Muscle of leg (tissue), 16 donors: ENCODE measurements at places on chromosomes 6 and 20. TPM values are rescaled to one million over a fixed set of nuclear protein-coding genes. Genes with fewer than 3 reads are reported as not detected.
A peak's percentile ranks its signal among the peaks of the same experiment; 100 is the strongest.

- no peak overlapping the region for H3K27ac ChIP-seq
- DNase-seq = no peak
- no peaks in the 10 kb centered on the region for H3K36me3 ChIP-seq
- no peak overlapping the region for H3K4me3 ChIP-seq
Observed at GRCh38 chr20:18971121-18971520, 157.5 kb downstream of the SCP2D1 start.

DNA sequence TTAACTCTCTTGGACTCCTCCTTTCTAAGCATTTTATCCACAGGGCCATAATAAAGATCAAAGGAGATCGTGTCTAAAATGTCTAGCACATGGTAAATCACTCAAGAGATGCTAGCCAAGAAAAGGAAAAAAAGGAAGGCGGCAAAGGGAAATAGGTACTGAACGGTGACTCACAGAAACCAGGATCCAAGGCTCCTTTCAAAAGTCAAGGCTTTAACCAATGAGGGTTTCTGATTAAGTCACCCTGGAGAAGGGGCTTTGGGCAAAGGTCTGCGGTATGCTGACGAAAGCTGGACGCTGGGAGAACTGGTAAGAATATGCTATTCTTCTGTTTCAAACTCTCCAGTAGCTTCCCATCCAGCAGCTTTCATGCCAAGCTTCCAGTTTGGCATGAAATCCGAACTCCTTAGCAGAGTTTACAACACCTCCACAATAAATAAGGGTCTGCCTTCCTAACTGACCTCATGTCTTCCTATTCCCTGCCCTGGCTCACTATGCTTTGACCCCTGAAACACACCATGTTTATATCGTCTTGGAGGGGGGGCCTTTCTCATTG lies 1.0 kb downstream of the TOMM34 start:
- peaks cover 9% of the 10 kb centered on the region for H3K4me1 ChIP-seq
- peak; percentile 58 for DNase-seq
- H3K36me3 ChIP-seq = peaks cover 26% of the 10 kb centered on the region
- H3K27ac ChIP-seq = no peak overlapping the region
- H3K4me3 ChIP-seq = peak overlapping the region; percentile 62

GRCh38 chr6:43740321-43740960 lies 29.6 kb upstream of the VEGFA start:
- no peaks in the 10 kb centered on the region for H3K27me3 ChIP-seq
- no peak overlapping the region for H3K4me3 ChIP-seq
- DNase-seq = peak; percentile 4
- H3K27ac ChIP-seq = no peak overlapping the region
- H3K36me3 ChIP-seq = no peaks in the 10 kb centered on the region

DNA sequence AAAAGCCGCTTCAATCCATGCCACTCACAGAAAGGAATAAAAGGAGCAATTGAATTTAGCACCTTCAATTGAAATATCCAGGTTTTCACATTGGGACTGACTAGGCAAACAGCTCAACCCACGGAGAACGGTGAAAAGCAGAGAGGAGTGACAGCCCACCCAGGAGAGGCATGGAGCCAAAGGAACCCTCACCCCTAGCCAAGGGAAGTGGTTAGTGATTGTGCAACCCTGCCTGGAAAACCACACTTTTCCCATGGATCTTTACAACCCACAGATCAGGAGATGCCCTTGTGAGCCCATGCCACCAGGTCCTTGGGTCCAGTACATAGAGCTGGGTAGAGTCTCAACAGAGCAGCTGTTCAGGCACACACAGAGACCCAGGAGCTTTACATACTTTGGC lies 911.8 kb downstream of the EPHA7 start:
- H3K4me3 ChIP-seq = no peak overlapping the region
- no peak for DNase-seq
- H3K27me3 ChIP-seq = no peaks in the 10 kb centered on the region

DNA sequence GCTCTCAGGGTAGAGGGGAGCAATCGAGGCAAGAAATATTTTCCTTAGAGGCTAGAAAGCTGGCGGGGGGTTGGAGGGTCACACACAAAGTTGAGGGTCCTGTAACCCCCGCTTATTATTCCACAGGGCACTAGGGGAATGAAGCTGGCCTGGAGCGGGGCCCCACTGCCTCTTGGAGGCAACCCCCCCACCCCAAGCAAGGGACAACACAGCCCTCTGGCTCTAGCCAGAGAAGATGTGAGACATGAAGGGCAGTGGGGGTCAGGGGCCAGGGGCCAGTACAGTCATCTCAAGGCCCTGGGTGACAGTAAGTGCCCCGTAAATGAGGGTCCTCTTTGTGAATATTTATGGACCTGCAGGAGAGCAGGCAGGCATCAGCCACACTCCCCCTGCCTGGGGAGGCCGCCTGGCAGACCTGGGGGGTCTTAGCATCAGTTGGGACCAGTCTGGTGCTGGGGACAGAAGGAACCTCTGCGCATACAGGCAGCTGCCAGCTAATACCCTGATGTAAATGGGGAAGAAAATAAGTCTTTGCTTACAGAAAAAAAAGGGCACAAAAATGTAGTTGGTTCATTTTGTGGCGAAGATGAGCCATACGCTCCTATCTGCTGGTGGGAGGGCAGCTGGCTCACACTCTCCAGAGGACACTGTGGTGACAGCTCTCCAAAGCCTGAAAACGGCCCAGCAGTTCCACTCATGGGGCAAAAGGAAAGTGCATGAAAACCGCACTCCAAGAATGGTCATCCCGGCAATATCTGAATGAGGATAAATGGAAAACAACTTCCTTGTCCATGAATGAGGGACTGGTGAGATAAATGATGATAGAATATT lies 21.9 kb downstream of the SPATA2 start:
- peaks cover 11% of the 10 kb centered on the region for H3K36me3 ChIP-seq
- DNase-seq = no peak
- no peak overlapping the region for H3K27ac ChIP-seq
- no peak overlapping the region for H3K4me3 ChIP-seq

- no peaks in the 10 kb centered on the region for H3K27me3 ChIP-seq
- DNase-seq = no peak
- H3K36me3 ChIP-seq = no peaks in the 10 kb centered on the region
- no peak overlapping the region for H3K4me3 ChIP-seq
- H3K27ac ChIP-seq = no peak overlapping the region
Observed at GRCh38 chr6:71482742-71483141, 194.1 kb downstream of the OGFRL1 start.

DNA sequence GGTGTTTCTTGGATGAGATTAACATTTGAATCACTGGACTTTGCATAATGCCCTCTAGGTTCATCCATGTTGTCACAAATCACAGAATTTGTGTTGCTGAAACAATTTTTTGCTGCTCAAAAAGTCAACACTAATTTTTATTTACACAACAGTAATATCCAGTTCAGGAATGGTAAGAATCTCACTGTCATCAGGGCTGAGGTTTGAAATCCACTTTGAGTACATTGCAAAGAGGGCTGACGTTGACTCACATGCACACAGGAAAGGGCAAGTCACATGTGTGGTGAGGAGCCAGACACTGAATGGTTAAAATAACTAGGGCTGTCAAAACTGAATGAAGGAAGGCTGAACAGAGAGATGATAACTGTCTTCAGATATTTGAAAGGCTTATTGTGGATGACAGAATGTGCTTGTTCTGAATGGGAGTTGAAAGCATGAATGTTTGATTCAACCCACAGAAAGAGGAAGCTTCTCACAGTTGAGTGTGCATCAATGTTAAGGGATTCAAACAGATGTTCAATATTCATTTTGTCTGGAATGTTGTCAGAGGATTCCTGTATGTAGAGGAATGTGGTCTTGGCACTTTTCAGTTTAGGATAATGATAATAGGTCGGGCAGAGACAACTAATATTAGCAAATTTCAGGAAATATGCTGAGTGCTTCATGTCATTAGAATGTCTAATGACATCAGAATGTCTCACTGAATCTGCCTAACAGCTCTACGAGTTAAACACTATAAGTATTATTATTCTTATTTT lies 3.6 kb upstream of the ADGRG6 start:
- peaks cover 6% of the 10 kb centered on the region for H3K4me1 ChIP-seq
- peaks cover 13% of the 10 kb centered on the region for H3K27me3 ChIP-seq
- H3K36me3 ChIP-seq = no peaks in the 10 kb centered on the region
- H3K4me3 ChIP-seq = no peak overlapping the region
- DNase-seq = peak; percentile 34
- H3K27ac ChIP-seq = no peak overlapping the region

DNA sequence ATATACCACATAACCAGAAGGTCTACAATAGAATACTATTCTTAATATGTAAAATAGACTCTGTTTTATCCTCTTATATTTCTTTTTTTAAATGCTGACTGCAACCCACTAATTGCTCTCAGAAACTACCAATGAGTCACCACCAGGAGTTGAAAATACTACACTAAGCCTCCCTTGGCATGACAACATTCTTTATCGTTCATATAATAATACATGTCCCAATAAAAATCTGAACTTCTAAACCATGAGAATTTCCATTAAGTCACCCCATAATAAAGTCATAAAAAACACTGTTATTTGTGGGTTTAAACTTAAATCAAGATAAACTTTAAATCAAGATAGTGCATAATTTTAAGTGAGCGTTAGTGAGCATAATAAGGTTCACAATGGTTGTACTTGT lies 4.2 kb downstream of the HACE1 start:
- no peaks in the 10 kb centered on the region for H3K27me3 ChIP-seq
- H3K36me3 ChIP-seq = peaks cover 7% of the 10 kb centered on the region
- no peak for DNase-seq

DNA sequence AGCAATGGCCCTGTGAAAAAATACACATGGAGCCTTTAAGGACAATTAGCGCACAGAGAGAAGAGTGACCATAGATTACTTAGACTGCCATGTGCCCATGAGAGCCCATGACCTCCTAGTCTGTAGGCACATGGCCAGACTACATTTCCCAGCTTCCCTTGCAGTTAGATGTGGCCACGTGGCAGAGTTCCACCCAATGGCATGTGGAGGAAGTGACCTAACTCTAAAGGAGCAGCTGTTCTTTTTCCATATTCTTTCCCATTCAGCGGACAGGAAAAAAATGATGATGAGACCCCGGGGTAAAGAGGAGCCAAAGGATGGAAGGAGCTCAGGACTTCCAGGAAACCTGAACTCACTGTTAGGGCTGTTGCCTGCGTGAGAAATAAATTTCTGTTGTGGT lies 116.6 kb downstream of the CBLN4 start:
- no peaks in the 10 kb centered on the region for H3K4me1 ChIP-seq
- H3K27me3 ChIP-seq = no peaks in the 10 kb centered on the region

GRCh38 chr20:39941245-39941644 lies 747.8 kb downstream of the MAFB start:
- H3K27ac ChIP-seq = no peak overlapping the region
- H3K4me1 ChIP-seq = peaks cover 5% of the 10 kb centered on the region
- peaks cover 2% of the 10 kb centered on the region for H3K27me3 ChIP-seq
- peak; percentile 63 for DNase-seq
- H3K36me3 ChIP-seq = no peaks in the 10 kb centered on the region

GRCh38 chr6:15936503-15936902 lies 192.4 kb upstream of the MYLIP start:
- H3K4me1 ChIP-seq = peaks cover 2% of the 10 kb centered on the region
- no peak overlapping the region for H3K27ac ChIP-seq
- no peaks in the 10 kb centered on the region for H3K27me3 ChIP-seq
- no peak overlapping the region for H3K4me3 ChIP-seq

DNA sequence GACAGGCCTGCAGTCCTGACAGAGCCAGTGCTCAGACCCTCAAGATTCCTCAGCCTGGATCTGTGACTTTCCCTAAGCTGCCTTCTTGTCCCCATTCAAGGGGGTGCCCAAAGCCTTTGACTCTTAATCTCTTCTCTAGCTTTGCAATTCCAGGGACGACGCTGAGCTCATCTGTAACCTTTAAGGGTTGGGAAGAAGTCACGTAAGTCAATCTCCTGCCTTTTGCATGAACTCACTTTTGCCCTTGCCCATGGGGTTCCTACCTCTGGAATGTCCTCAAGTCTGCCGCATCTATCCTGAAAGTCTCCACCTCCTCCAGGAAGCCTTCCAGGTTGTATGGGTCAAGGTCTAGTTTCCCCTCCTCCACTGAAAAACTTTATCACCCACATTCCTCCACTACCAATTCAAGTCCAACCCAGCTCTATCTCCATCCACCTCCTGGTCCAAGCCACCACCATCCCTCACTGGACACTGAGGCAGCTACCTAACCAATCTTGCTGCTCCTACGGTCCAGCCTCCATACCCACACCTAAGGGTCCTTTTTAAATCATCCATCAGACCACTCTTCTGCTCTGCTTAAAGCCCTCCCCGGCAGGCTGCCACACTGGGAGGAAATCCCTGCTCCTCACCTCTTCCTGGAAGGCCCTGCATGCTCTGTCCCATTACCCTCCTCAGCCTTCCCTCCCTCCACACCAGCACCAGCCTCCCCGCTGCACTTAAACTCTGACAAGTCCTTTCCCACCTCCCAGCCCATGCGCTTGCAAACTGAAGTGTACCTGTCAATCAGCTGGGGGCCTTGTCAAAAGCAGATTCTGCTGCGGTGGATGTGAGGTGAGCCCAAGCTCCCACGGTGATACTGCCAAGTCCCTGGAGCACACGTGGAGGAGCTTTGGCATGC lies 29.7 kb downstream of the PREX1 start:
- H3K4me1 ChIP-seq = peaks cover 44% of the 10 kb centered on the region
- H3K4me3 ChIP-seq = no peak overlapping the region
- no peak for DNase-seq
- H3K36me3 ChIP-seq = no peaks in the 10 kb centered on the region
- H3K27ac ChIP-seq = no peak overlapping the region
- no peaks in the 10 kb centered on the region for H3K27me3 ChIP-seq

DNA sequence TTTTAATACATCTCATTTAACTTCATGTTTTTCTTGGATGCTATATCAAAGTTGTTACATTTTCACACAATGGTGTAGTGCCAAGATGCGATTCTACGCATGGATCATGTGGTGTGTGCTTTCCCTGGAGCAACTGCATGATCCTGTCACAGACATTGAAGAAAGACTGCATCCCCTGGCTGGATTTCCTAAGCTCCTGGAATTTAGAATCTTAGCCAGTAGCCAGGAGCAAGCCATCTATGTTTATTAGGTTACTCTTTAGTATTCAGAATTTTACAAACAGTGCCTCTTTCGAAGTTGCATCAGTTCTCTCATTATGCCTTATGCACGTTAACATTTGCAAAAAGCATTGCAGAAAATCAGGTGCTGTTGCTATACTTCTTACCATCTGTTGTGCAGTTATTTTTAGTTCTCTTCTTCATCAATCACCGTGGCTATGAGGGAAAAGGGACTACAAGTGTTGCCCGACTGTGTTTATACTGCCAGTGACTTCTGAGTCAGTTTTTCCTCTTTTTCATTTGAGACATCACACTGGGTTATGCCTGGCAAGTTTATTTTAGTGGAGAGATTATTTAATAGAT lies 584.2 kb downstream of the BCKDHB start:
- peak overlapping the region; percentile 40 for H3K27ac ChIP-seq
- no peak overlapping the region for H3K4me3 ChIP-seq
- H3K4me1 ChIP-seq = no peaks in the 10 kb centered on the region
- H3K36me3 ChIP-seq = no peaks in the 10 kb centered on the region
- no peaks in the 10 kb centered on the region for H3K27me3 ChIP-seq

Gene RHAG
- polyA plus RNA-seq = 1.5 TPM

Gene OVOL2
- polyA plus RNA-seq = not detected

Gene SCRT2
- polyA plus RNA-seq = not detected

Gene PMEPA1
- 20.9 TPM for polyA plus RNA-seq

Gene BPIFB4
- polyA plus RNA-seq = not detected

Gene ACTL10
- 0.69 TPM for polyA plus RNA-seq

Gene ANKRD66
- 0.79 TPM for polyA plus RNA-seq
